Fibroblast of skin of right quadriceps (primary cell): ENCODE measurements at places on chromosomes 7 and 10.

DNA sequence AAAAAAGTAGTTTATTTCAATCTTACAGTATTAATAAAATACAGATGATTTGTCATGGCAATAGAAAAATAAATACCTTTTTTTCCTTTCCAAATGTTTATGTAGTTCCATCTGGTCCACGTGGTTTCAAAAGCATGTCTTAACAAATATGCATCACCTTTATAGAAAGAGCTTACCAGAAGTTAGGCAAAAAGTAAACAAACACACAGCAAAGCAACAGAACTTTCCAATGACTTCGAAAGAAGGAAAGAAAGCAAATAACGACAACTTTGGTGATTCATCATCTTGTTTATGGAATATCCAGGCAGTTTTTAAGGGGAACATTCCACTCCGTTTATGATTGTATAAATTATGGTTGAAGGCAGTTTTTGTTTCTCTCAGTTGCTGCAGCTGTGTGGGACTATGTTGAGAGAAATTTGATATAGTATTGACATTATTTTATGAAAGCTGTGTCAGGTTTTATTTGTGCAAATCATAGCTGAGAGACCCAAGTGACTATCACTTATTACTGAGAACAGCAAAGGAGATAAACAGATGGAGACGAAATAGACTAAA, 203.1 kb downstream of the CDC14C start:
- DNase-seq = no peak

DNA sequence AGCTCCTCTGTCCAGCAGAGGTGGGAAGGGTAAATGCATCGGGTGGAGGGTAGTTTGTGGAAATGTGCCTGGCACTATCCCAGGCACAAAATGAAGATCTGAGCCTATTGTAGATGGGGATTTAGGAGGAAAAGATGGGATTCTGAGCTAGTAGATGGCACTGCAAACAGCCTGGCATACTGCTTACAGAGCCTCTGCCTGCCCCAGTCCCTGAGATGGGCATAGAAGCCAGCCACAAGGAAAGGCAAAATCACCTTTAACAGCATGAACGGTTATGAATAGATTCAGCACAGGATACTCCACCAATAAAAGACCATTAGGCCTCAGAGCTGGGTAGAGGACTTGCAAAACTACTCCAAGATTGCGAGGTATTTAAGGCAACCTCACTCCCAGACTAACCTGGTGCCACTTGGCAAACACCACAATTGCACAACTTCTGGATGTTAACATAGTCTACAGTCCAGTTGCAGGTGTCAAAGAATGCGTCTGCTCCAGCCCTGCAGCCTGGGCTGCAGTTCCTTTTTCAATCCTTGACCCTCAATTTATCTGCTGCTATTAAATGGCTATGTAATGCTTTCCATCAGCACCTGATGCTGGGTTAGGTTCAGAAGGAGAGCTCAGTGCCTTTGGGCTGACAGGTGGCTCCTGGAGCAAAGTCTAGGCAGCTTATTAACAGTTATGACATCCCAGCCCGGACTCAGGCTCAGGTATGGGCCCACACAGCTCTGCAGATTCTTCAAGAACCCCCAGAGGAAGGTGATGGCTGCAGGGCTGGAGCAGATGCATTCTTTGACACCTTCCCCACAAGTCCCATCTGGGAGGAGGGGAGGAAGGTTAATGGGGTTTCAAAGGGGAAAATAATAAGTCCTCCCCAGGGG, 34.0 kb downstream of the CDHR3 start:
- no peak for DNase-seq

GRCh38 chr7:94567396-94567795, 57.8 kb downstream of the CASD1 start:
- DNase-seq = no peak

DNA sequence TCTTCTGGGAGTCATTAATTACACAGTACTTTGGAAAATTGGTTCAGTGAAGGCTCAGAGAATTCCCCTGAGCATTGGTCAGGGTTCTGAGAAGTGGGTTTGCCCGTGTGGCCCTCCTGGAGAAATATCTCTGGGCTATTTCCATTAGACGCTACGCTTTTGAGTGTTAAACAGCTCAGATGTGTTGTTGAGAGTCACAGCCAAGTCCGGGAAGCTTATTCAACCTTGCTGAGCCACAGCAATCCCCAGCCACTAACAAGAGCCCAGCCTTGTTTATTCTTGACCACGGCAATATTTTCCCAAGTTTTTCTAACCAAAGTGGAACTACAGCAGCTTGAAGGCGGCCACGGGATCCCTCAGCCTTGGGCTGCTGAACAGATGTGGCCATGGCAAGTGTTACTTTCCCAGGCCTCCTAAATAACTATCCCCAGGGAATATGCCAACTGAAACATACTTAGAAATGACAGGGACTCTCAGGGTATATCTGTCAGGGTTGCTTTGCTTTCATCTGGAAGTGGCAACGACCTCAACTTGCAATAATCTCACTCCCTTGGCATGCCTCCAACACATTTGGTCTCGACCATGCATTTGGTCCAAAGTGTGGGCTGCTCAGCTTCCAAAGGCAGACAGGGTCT, 214.7 kb downstream of the EMX2 start:
- no peak for DNase-seq

DNA sequence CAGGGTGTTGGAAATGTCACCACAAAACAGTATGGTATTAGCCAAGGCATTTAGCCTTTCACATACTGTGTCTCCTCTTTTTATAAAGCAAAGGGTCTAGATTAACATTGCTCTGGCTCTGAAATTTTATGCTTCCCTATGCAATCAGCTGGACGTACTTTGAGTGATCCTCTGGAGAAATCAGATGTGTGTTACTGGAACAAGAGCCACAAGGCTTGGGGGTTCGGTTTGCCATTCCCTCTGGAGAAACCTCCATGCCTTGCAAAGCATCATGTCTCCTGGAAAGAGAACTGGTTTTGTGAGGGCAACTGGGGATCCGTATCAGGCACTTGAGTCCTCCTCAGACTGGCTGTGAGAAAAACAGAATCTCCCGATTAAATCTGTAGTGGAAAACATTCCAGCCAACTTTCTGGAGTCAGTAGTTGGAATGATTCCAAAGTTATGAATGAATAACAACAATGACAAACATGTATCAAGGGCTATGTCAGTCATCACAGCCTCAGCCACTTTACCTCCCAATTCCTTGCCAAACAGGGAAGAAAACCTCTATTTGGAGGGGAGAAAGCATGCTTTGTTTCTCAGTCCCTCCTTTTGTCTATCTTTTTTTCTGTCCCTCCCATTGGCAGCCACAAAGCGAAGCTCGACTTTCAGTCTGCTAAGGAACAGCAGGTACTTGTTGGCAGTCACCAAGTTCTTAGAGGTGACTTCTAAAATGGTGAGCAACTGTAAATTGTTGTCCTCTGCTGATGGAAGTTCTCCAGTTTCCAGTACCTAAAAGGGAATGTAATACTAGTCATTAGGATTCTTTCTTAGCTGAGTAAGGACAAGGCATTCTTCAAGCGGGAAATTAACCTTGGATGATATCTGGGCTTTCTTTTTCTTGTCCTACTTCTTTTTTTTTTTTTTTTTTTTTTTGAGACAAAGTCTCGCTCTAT, 864.8 kb upstream of the AUTS2 start:
- peak; percentile 35 for DNase-seq

- no peak for DNase-seq
Observed at GRCh38 chr7:51518646-51519045, 202.0 kb upstream of the COBL start.

- no peak for DNase-seq
Observed at GRCh38 chr7:74101061-74101681, 17.6 kb downstream of the LIMK1 start.

- DNase-seq = no peak
Observed at GRCh38 chr7:68922850-68923249, 675.4 kb upstream of the AUTS2 start.

GRCh38 chr10:58943256-58943890, 233.1 kb upstream of the PHYHIPL start:
- peak; percentile 59 for DNase-seq

GRCh38 chr10:67663449-67664087, 32.4 kb downstream of the CTNNA3 start:
- DNase-seq = no peak

DNA sequence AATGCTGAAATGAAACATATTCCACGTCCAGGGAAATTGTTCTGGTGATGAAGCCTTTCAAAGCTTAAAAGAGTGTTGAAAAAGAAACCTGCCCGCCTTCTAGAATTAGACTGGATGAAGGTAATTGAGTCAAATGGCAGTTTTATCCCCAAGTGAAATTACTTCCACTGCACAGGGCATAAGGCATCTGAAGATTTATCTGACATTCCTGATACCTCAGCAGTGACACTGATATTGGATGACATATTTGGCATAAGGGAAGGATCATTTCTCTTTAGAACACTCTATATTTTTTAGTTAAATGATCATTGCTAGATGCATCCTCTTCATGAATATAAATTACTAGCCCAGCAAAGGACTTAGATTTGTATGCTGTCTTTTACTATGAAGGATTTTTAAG, 229.6 kb upstream of the TPK1 start:
- DNase-seq = no peak

- no peak for DNase-seq
Observed at GRCh38 chr7:86846494-86847190, 202.9 kb downstream of the GRM3 start.

DNA sequence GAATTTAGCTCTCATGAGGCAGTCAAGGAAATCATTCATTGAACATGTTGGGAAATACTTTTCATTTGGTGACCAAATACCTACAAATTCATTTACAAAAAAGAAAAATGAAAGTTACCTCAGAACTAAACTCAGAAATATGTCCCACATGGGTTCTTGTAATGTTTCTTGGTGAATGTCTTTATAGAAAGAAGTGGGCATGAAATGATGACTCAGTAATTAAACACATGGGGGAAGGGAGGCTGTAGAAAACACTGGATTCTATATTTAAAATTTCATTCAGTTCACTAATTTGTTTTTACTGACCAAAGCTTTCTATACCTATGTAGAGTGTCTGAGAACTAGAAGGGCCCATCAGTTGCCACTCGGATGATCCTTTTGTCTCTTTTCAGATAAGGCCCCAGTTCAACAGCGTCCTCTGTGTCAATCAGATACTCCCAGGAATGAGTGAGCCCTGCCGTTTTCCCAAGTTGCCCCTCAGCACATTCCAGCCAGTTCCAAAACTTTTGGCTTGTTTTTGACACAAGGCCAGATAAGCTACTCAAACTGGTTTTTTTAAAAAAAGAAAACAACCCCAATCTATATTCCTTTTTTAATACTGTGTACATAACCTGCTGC, 49.3 kb upstream of the AGBL3 start:
- DNase-seq = peak; percentile 27

DNA sequence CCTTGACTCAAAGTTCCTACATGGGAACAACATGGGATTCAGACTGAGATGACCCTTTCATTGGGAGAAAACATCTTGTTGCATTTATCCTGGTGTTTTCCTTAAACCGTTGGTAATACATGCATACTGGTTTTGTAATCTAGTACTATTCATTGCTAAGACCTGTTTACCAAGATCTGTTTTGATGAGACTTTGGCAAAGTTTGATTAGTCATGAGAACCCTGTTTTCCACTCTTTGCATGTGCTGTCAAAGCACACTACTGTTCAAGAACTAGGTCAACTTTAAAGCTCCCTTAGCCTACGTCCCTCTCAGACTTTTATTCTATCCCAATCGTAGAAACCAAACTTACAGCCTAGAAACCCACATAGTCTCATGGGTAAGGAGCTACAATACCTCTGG, 650.9 kb downstream of the GATA3 start:
- DNase-seq = no peak

DNA sequence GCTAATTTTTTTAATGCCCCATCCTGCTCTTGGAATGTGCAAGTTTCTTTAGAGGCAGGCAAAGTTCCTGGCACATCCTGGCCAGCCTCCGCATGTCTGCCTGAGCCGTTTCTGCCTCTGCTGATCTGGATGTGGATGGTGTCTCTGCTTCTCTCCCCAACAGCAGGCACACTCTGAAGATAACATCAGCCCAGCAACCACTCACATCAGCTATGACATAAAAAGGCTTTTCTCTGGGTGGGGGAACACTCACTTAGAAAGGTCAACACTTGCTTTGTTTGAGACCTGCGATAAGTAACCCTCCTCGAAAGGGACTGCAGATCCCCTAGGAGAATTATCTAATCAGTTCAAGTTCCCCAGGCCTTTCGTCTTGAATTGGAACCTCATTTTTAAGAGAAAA, 142.9 kb downstream of the FGFR2 start:
- DNase-seq = no peak

GRCh38 chr10:17238445-17239291, 10.6 kb downstream of the VIM start:
- DNase-seq = peak; percentile 90

GRCh38 chr10:103397191-103397825, 882 bp downstream of the PDCD11 start:
- no peak for DNase-seq

GRCh38 chr7:18890134-18890533, 227.3 kb downstream of the TWIST1 start:
- DNase-seq = peak; percentile 89

GRCh38 chr10:126459032-126459831, 71.0 kb upstream of the ADAM12 start:
- DNase-seq = peak; percentile 81

DNA sequence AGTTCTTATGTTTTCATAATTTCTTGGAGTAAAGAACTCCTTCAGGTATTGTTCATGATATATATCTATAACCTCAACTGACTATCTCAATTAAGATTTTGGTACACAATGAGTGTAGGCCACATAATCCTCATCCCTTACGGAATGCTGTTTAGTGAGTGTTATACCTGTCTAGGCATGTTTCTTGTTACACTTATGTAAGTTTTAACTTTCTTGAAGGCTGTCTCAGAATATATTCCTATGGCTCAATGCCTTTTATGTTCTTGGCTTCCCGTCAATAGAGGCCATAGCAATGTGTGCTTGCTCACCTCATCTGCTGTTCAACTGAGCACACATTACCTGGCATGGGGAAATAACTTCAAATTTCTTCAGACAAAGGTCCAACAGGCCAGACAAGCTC, 185.1 kb downstream of the CTTNBP2 start:
- no peak for DNase-seq

DNA sequence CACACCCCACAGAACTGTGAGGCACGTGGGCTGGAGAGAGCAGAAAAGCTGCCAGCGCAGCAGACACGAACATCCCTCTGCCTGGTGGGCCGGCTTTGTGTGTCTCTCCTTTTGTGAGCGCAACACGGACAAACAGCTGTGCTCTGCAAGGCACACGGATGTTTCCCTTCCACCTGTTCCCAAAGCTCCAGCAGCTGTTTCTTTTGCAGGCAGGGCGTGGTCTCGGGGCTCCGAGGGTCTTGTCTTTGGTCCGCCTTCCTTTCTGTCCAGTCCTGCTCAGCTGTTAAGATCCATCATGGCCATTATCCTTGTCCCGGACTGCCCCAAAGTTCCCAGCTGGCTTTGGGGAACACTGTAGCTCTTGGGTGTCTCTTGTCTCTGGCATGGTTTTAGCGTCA, 32.7 kb upstream of the SH2B2 start:
- DNase-seq = no peak

DNA sequence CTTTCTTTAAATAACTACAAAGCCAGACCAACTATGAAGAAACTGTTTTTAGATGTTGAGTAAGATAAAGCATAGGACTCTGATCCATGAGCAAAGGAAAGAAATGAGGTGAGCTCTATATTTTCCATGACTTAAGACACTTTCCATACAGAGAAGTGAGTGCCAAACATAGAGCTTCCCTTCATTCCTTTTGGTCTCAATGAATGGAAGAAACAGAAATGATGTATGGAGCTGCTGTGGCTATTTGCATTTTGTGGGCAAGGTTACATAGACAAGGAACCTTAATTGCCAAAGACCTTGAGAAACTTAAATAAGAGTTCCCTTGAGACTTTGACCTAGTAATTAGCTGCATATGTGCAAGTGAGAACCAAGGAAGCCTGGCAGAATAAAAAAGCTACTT, 1152.2 kb downstream of the XPNPEP1 start:
- peak; percentile 53 for DNase-seq

- DNase-seq = no peak
Observed at GRCh38 chr10:98076086-98076485, 45.7 kb upstream of the CRTAC1 start.
